OCI-M1 (cell line): ENCODE measurements at places on chromosomes 16 and 17.

DNA sequence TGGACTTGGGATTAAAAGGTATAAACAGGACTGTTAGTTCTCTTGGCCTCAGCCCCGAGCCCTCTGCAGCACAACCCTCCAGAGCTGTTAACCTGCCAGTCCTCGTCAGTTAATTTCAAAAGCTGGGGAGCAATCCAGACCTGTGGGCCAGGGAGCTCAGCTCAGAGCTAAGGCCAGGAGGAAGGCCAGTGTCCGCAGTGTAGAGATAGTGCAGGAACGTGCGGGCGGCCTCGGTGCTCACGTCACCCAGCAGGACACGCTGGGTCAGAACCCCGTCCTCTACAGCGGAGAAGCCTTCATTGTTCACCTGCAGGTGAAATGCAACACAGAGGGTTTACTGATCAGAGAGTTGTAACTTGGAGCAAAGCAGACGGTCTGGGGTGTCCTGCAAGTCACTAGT is 15.4 kb upstream of the NLRC3 start:
- DNase-seq = no peak

GRCh38 chr17:55705847-55706246 is 16.8 kb downstream of the TMEM100 start:
- DNase-seq = no peak

DNA sequence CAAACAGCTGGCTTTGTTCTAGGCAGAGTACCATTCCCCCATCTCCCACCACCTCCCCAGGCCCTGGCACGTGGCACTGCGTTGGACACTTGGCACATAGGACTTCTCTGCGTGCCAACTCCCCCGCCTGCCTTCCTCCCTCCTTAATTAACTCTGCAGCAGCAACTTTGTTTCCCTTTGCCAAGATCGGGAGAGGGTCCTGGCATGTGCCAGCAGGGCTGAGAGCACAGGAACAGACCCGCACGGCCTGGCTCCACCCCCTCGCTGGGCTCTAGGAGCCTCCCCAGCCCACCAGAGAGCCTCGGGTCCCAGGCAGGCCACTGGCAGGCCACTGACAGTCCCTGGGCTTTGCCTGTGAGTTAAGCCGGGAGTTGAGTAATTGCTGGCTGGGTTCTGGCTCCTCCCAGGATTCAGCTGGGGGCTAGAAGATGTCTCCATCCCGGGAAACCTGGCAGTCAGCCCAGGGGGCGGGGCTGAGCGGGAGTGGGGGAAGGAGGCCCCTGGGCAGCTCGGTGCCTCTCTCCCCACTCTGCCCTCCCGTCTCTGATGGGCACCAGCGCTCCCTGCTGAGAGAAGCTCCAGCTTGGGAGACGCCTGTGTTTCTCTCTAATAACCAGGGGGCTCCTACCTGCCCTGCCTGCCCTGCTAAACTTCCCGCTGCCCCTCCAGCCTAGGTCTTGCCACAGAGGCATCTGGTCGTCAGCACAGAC is 224.0 kb upstream of the TNRC6C start:
- DNase-seq = peak; percentile 15

- no peak for DNase-seq
These were observed 176.7 kb downstream of the C16orf95 start for GRCh38 chr16:87140211-87141200.

GRCh38 chr16:80680046-80680445 is 124.4 kb downstream of the CDYL2 start:
- DNase-seq = no peak

DNA sequence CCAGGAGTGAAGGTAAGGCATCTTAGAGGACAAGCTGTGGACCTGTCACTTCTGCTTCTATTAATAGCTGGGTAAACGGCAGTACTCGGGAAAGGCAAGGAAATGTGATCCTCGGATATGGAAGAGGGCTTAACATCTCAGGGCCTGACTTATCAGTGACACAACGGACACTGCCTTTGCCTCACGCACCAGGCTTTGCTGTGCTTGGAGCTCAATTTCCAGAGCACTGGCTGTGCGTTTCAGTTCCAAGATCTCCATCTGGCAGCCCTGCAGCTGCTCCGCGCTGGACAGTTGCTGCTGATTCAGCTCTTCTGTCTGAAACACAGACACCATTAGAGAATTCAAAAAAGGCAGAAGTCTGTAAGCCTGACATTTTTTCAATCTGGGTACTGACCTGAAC is 3.5 kb downstream of the KRT40 start:
- no peak for DNase-seq

GRCh38 chr16:19031738-19032137 is 35.7 kb upstream of the COQ7 start:
- DNase-seq = no peak

- no peak for DNase-seq
These were observed 19.9 kb downstream of the CEP295NL start for GRCh38 chr17:78883089-78883532.

DNA sequence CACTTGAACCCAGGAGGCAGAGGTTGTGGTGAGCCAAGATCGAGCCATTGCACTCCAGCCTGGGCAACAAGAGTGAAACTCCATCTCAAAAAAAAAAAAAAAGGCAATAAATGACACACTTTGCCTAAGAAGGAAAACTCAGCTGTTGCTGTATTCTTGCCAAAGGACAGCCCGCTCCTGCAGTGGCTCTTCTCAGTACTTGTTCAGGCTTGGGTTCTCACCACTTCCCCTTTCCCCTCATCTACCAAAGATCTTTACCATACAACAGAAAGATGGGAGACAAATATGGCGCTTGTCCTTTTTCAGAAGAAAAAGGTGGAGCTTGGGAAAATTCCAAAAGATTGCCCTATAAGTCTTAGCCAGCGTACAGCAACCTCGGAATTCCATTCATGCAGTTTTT is 58.5 kb downstream of the MYH13 start:
- DNase-seq = peak; percentile 2

DNA sequence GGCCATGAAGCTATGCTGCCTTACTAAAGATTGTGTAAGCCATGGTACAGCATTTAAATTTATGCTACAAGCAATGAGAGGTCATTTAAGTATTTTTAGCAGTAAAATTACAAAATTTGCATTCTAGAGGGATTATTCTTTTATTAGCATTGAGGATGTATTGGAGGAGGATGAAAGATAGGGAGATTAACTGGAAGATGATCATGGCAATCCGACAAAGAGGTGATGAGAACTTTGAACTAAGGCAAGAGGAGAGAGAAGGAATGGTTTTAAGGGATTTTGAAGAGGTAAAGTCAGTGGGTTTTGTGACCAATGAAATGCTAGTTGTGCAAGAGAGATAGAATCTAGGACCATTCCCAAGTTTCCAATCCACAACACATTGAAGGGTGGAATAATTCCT is 129.9 kb downstream of the SNX11 start:
- no peak for DNase-seq

DNA sequence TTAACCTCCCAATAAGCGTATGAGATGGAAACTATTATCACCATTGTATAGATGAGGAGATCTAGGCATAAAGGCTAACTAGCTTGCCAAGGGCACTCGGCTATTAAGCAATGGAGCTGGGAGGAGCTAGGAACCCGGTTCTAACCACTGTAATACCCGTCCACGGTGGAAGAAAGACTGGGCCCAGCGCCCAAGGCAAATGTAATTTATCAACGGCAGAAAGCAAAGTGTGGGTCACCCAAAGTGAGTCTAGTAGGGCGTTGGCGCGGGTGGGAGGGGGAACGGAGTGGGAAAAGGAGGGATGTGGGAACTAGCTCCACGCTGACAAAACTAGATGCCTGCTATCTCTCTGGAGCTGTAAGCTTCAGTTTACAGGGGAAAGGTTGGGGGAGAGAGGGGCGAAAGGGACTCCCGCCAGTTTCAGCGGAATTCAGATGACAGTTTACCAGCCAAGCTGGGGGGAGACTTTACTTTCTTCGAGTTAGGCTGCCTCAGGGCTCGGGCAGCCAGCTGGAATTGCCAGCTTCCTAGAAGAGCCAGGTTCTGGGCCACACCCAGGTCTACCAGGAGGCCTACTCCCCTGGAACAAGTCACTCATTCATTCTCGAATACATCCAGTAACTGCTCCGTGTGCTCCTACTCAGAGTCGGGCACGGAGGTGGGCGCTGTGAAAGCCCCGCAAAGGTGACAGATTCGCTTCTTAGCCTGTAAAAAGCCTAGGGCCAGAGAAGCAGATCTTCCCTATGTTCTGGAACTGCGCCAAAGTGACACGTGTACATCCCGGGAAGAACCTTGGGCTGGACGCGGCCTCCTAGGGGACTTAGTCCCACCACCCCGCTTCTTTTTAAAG is 837 bp downstream of the LRRC59 start:
- peak; percentile 53 for DNase-seq

- DNase-seq = no peak
These were observed 671 bp upstream of the TOP2A start for GRCh38 chr17:40418428-40418706.

GRCh38 chr16:52709306-52709705 is 162.4 kb upstream of the TOX3 start:
- no peak for DNase-seq

- DNase-seq = no peak
These were observed 21.3 kb downstream of the PGS1 start for GRCh38 chr17:78399693-78400144.

GRCh38 chr17:82168568-82168967 is 44.1 kb downstream of the CCDC57 start:
- no peak for DNase-seq

GRCh38 chr16:59913666-59914065 is 1179.5 kb upstream of the GOT2 start:
- DNase-seq = no peak

DNA sequence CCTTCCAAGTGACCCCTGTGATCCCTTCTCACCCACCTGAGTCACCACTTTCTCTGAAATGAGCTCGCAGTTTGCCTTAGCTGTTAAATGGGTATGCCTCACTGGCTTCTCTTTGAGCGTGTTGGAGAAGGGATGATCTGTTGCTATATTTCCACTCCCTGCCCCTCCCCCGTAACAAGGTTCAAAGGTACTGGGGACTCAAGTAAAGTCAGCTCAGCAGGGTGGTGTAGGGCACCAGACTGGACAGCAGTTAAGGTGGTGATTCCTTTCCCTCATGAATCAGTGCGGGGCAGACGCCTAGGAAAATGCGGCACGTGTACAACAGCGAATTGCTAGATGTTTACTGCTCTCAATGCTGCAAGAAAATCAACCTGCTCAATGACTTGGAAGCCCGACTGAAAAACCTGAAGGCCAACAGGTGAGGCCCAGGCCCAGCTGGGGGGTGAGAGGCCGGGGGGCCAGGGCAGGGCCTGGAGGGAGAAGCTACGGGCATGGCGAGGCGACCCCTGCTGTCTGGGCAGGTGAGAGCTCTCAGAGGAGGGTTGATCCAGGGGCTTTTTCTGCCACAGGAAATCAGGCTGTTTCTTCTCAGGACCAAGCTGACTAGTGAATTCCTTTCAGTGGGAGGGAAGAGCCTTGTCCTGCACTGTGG is 130.3 kb downstream of the RAB11FIP4 start:
- no peak for DNase-seq

DNA sequence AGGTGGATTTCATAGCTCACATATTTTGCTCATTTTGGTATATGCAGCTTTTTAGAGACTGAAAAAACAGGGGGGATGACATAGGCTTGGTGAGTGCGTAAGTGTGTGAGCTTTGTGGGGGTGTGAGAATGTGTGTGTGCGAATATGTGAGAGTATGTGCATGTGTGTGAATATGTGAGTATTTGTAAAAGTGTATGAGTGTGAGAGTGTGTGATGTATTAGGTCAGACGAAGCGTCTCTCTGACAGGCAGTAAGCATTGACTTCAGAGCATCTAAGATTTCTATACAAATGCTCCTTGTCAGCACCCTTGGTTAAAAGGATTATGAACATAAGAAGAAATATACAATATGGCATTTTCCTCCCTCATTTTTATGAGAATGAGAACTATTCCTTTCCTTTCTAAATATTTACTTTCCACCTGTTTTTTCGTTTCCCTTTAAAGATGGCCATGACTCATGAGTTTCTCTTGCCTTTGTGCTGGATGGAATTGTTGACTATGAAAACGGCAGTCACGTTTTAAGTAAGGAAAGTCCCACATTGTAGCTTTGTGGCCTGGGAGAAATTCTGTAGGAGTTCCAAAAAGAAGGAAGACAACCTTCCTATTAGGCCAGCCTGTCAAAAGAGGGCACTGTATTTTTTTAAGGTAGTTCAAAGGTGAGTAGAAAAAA is 276.4 kb downstream of the FOXL1 start:
- DNase-seq = no peak

- no peak for DNase-seq
These were observed 239.4 kb downstream of the KCNJ2 start for GRCh38 chr17:70408768-70409167.

DNA sequence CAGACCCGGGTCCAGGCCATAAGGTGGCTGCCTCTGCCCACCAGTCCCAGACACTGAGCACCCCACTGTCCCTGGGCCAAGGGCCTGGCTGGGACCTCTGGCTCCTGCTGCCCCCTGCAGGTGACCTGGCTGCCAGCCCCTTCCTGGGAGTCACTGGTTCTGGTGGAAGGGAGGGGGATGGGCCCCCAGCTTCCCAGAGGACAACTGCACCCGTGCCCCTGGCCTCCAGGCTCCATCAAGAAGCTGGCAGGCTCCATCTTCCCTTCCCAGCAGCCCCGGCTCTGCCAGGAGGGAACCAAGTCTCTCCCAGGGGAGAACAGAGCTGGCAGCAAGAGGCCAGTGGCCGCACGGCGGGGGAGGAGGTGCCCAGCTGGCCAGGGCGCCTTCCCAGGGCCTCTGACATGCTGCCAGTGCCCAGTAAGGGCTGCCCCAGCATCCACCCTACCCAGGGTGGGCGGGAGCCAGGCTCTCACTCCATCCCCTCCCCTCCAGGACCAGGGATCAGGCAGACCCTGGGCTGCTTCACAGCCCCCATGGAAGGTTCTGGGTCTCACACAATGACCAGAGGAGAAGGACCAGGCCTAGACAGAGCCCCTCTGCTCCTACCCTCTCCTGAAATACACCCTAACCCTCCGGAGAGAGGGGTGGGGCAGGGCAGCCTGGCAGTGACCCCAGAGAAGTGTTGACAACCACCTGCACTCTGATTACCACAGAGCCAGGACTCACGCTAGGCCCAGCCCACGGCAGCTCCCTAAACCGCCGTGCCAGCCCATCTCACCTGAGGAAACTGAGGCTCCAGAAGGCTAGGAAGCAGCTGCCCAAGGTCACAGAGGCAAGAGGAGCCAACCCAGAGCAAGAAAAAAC is 3.6 kb downstream of the CLUH start:
- peak; percentile 45 for DNase-seq

DNA sequence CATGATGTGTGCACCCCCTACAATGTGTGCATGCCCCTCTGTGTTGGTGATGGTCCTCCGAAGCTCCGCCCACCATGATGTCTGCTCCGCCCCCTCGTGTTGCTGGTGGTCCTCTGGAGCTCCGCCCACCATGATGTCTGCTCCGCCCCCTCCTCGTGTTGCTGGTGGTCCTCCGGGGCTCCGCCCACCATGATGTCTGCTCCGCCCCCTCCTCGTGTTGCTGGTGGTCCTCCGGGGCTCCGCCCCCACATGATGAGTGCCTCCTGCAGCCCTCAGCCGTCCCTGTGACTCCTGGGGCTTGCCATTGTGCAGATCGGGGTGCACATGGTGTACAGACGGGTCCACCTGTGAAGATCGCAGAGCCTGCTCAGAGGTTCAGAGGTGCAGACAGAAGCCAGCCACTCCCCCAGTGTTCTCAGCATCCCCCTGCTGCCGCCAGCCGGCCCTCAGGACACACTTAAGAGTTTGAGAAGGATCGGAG is 129.1 kb upstream of the CHMP6 start:
- DNase-seq = no peak

- DNase-seq = no peak
These were observed 347.4 kb downstream of the MAF start for GRCh38 chr16:79253100-79253631.
